WERI-Rb-1 (cell line): ENCODE measurements at places on chromosomes 1 and 21.

DNA sequence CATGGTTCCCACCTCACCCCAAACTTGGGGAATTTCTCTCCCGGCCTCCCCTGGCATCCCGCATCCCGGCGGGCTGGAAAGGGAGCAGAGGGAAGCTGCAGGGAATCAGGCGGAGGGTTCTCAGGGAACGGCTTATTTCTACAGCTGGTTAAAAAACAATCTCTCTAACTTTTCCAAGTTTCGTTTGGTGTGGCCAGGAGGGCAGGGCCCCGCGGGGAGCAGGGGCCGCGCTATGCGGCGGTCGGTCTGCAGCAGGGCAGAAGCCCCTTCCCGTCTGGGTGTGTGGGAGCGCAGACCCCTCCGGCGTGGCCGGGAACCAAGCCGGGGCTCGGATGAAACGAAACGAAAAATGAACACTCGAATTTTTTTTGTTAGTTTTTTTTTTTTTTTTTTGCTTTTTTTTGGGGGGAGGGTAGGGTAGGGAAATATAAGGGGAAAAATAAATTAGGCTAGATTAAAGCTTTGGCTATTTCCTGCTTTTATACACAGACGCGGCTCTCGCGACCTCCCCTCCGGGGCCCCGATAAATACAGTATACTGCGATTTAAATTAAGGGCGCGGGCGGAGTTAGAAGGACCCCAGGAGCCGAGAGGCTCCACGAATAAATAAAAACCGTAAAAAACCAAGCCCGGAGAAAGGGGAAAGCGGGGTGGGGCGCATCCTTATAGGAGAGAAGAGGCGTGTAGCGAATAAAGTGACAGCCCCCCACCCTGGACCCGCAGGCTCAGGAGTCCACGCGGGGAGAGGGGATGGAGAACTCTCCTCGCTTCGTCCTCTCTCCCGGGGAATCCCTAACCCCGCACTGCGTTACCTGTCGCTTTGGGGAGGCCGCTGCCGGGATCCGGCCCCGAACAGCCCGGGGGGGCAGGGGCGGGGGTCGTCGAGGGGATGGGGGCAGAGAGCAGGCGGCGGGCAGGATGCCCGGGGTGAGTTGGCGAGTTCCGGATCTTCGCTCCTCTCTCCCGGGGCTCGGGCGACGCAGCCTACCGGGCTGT lies 2.1 kb downstream of the POU3F1 start:
- no peak for DNase-seq

GRCh38 chr1:53562981-53563379 lies 103.8 kb downstream of the DMRTB1 start:
- DNase-seq: peak; percentile 2

DNA sequence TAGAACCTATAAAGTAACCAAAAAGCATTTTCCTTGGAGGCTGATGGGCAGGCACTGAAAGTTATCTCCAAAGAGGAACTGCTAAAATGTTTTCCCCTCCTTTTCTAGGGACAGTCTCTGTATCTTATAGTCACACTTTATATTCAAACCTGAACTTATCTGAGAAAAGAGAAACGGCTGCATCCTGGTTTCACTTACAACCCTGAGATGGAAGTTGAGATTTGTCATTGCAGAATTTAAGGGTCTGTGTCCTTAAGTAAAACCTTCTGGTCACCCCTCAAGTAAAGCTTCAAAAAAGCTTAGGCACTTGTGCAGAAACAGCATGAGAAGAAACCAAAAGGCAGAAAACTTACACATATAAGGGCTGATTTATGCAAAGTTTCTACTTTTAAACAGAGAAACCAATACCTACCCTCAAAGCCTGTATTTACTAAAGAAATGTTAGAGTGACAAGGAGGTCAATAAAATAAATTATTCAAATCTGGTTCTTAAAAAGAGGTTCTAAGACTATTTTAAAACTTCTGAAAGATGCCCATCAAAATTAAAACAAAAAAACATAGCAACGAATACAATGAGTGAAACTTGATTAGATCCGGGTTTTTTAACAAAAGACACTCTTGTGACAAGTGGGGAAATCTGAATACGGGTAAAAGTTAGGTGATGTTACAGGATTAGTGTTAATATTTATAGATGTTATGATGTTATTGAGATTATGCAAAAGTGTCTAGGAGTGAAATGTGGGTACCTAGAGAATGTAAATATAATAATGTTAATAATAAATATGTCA lies 9.9 kb downstream of the CD58 start:
- DNase-seq: no peak

- DNase-seq: no peak
Observed at GRCh38 chr1:10965546-10966226, 46.8 kb upstream of the TARDBP start.

GRCh38 chr1:52041551-52042185 lies 8.1 kb upstream of the KTI12 start:
- DNase-seq: no peak

- no peak for DNase-seq
Observed at GRCh38 chr1:38860454-38860795, 853 bp upstream of the RRAGC start.

DNA sequence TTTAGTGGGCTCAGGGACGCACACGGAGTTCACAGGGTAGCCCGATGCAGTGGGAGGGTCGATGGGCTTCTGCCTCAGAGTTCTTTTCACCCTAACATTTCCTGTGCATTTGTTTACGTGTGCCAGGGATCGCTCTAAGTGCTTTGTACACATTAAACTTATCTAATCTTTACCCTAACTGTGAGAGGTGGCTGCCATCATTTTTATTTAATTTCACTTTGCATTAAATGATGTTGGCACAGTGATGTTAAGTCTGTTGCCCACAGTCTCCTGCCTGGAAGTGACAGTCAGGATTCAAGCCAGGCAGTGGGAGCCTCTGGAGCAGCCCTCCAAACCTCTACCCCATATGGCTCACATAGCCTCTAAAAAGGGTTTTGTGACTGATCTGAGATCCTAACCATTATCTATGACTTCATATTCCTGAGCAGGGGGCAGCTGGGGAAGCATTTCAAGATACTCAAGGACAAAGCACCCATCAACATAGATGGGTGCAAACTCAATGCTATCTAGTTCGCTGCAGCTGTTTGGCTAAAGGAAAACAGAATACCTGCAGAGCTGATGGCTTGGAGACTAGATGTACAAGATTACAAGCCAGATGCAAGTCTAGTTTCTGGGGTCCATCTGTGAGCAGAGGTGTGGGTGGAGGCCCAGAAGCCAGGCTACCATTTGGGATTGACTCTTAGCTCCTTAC lies 303.8 kb downstream of the DISC1 start:
- DNase-seq: no peak

DNA sequence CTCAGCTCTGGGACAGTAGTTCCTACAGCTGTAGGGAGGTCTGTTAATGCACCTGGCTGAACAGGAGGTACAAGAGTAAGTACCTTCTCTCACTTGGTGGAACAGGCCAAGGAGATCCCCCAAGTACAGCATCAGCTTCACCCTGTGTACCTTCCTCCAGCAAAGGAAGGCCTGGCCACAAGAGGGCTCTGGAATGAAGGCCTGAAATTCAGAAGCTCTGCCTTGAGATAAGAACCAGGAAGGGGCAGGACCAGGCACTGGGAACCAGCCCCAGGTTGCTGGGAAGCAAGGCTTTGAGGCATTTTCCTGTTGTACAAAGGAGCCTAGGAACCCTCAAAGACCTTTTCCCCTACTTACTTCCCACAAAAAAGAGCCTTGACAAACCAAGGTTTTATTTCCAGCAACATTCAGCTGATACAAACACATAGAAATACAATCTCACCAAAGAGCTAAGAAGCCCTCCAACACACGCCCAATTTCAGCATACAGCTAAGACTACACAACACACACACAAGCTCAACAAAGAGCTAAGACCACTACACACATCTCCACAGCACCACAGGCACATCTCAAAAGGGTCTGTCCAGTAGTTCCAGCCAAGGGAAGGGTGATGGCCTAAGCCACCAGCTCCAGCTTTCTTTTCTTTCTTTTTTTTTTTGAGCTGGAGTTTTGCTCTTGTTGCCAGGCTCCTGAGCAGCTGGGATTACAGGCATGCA lies 23.5 kb downstream of the F11R start:
- DNase-seq: peak; percentile 81

- DNase-seq: peak; percentile 90
Observed at GRCh38 chr1:156025876-156026275, 5.1 kb upstream of the SSR2 start.

DNA sequence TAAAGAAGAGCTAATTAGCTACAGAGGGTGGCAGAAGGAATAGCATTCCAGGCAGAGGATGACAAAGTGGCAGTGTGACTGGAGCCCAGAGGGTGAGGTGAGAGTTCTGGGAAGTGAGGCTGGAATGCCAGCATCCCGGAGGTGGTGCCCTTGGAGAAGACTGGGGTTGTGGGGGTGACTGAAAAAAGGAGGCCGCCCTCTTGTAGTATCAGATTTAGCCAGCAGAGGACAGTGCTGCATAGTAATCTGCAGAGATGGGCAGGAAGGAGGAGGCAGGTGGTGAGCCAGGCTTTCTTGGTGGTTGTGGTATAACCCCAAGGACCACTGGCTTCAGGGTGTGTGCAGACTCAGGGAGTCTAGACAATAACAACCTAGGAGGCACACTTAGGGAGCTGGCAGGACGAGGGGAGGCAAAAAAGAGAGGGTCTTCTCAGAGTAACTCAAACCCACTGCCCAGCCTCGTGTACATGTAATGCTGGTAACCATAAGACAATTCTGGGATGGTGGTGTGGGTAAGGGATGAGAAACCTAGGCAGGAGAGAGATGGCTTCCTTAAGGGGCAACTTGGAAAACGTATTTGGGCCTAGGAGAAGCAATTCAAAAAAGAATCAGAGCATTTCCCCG lies 30.5 kb downstream of the MROH7 start:
- DNase-seq: peak; percentile 74

- peak; percentile 84 for DNase-seq
Observed at GRCh38 chr1:76587212-76587611, 280.1 kb upstream of the ST6GALNAC5 start.

- DNase-seq: no peak
Observed at GRCh38 chr1:174692313-174692712, 244.5 kb downstream of the GPR52 start.

- DNase-seq: no peak
Observed at GRCh38 chr1:171357179-171357578, 43.2 kb downstream of the FMO4 start.

DNA sequence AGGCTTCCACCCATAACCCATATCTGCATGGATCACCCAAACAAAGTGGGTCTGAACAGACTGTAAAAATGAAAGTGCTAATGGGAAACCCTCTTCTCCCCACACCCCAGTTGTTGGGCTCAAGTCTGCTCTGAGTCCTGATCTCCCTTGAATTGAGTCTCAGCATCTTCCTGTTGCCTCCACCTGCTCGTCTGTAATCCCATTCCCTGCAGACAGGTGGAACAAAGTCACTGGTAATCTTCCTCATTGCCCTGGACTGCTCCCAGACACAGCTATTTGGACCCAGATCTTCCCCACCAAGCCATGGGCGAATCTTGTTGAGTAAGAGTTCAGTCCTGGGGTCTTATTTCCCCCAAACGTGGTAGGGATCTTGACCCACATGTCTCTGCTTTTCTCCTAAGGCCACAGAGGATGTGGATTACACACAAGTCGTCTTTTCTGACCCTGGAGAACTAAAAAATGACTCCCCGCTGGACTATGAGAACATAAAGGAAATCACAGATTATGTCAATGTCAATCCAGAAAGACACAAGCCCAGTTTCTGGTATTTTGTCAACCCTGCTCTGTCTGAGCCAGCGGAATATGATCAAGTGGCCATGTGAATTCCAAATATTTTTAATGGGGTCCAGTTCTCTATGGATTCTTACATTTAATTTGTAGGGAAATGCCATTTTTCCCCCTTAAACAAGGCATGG lies 15.7 kb downstream of the AVPR1B start:
- DNase-seq: no peak

GRCh38 chr1:218718206-218718605 lies 373.1 kb downstream of the TGFB2 start:
- no peak for DNase-seq

- peak; percentile 45 for DNase-seq
Observed at GRCh38 chr1:212916481-212917133, 33.7 kb upstream of the VASH2 start.

GRCh38 chr1:101742509-101742908 lies 254.2 kb downstream of the OLFM3 start:
- no peak for DNase-seq

- DNase-seq: no peak
Observed at GRCh38 chr1:80258659-80259058, 1252.1 kb upstream of the ADGRL4 start.

GRCh38 chr1:79353224-79353623 lies 346.7 kb upstream of the ADGRL4 start:
- DNase-seq: peak; percentile 31

DNA sequence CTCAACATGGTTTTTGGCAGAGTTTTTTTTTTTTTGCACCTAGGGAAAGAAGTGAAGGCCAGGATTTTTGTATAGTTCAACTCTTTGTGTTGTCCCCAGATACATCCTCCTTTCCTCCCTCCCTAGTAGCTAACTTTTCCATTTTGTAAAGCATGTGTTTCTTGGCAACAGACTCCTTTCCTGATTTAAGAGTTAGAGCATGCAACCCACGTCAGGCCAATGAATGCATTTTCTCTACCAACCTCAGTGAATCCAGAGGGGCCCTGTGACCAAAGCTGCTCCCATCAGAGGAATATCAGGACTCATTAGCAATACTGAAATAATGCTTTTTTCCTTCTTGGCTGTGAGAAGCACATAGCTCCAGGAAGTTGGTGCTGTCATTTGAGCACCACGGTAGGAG lies 287.2 kb downstream of the LMO4 start:
- no peak for DNase-seq

- no peak for DNase-seq
Observed at GRCh38 chr1:227219715-227220292, 98.5 kb downstream of the CDC42BPA start.
